Activated CD8-positive, alpha-beta memory T cell treated with anti-CD3 and anti-CD28 coated beads for 1 hour (primary cell): ENCODE measurements at places on chromosomes 16 and 17.

- DNase-seq = no peak
Observed at GRCh38 chr16:35305476-35305875, 1846.1 kb downstream of the TP53TG3F start.

DNA sequence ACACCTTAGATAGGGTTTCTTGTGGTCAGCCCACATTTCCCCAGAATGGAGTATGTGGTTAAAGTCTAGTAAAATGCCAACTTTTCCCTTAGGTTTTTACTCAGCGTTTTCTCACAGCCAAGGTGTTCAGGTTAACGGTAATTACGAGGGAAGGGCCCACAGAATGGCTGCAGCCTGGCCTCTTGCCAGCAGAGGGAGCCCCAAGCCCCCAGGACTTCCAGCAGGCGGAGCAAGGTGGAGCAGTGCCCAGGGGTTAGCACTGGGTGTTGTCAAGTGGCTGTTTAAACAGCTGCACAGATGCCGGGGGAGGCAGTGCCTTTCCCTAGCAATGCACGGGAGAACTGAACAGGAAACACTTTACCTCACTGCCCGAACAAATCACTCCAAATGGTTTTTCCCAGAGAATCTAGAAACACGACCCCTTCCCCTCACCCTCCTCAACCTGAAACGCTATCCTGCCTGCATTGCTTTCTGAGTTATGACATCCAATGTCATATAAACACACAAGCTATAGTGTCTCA, 6.6 kb downstream of the PHB1 start:
- DNase-seq = peak; percentile 77

- DNase-seq = no peak
Observed at GRCh38 chr16:31429314-31429713, 1.2 kb upstream of the COX6A2 start.

DNA sequence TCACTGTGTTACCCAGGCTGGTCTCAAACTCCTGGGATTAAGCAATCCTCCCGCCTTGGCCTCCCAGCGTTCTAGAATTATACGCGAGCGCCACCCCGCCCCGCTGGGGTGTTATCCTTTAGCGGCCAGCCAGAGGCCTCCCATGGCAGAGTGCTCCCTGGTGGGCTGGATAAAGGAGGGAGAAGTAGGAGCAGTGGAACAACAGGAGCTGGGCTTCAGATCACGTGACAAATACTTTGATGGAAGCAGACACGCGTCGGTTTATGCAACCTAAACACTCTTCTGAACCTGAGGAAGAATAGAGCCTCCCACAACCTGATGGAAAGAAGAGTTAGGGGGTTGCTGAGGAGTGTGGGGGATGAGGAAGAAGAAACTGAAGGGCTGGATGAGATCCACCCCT, 2114.0 kb downstream of the TP53TG3F start:
- DNase-seq = no peak

GRCh38 chr16:15466886-15467781, 32.7 kb downstream of the BMERB1 start:
- no peak for DNase-seq

DNA sequence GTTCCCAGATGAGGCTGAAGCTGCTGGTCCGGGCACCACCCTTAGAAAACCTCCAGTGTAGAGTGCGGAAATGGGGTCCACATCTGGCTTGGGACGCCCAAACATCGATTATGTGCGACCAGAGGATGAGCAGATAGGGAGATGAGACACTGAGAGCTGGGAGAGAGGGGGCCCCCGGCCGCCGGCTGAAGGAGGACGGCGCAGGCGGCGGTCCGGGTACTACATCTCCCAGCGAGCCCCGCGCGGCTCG, 182 bp upstream of the SPECC1 start:
- DNase-seq = no peak

DNA sequence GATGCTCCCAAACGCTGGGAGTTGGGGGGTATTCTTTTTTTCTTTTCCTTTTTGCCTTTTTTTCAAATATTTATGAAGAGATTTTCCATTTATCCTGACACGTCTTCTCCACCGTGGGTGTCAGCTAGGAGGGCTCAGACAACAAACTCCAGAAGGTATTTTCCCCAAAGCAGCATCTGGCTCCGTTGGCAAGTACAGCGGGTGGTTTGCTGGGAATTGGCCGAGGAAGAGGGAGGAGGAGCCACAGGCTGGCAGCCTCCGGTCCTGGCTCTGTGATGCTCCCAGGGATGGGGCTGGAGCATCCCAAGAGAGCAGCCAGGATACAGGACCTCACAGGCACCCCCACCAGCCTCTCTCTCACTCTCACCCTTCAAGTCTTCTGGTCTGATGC, 10.9 kb upstream of the CACNG4 start:
- DNase-seq = no peak

DNA sequence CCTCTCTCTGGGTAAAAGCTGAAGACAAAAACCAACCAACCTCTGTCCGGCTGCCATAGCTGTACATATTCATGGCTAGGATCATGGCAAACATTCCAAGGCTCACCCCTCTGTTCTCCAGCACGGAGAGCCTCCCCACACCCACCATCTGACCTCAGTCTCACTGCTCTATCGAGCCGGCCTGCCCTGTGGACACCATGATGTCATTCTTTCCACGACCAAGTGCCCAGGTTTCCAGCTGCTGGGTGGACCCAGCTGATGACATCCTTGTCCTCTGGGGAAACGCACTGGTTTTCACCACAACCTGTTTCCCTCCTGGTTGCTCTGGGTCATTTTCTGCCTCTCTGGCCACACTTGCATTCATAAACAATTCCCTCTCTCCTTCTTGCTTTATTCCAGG, 67.7 kb downstream of the NDEL1 start:
- DNase-seq = no peak

GRCh38 chr17:66462010-66462409, 159.6 kb downstream of the PRKCA start:
- no peak for DNase-seq
